CD4-positive, CD25-positive, alpha-beta regulatory T cell (primary cell): ENCODE measurements at places on chromosomes 12 and 14. TPM values are rescaled to one million over a fixed set of nuclear protein-coding genes. Genes with fewer than 3 reads are reported as not detected.
A peak's percentile ranks its signal among the peaks of the same experiment; 100 is the strongest.

DNA sequence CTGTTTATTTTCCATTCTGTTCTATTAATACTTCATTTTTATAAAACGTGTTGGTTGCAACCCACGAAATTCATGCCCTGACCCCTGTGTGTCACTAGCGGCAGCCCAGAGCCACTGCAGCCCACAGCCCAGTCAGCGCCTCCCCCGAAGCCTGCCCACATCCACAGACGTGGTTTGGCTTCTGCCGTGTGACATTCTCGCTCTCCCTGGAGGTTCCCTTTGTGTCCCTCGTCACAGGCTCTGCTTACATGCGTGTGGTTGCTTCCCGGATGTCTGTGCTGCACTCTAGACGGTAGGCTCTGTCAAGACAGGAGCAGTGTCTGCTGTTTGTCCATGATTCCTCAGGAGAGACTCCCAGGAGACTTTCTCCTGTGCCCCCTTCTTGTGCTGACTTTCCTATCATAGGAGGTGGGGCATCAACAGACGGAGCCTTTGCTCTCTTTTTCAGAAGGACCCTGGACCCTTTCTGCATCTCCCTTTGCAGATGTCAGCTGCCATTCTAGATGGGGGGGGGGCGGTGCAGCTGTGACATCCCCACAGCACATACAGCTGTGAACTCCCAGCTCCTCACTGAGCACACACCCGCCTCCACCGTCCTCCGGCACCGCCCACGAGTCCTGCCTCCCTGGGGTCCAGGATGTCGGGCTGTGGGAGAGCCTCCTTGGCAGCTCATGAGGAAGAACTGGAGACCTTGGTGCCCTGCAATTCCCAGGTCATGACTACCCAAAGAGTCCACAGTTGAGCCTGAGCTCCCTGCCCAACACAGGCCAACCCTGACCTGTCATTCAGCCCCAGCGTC, 36.8 kb upstream of the PIWIL1 start:
- no peak for DNase-seq

GRCh38 chr14:77319422-77319821, 1.3 kb downstream of the POMT2 start:
- DNase-seq, result no peak

GRCh38 chr14:52342849-52343596, 28.9 kb downstream of the PTGER2 start:
- no peak for DNase-seq

- no peak for DNase-seq
Measured at GRCh38 chr12:71646512-71646911, 17.1 kb downstream of the ZFC3H1 start.

DNA sequence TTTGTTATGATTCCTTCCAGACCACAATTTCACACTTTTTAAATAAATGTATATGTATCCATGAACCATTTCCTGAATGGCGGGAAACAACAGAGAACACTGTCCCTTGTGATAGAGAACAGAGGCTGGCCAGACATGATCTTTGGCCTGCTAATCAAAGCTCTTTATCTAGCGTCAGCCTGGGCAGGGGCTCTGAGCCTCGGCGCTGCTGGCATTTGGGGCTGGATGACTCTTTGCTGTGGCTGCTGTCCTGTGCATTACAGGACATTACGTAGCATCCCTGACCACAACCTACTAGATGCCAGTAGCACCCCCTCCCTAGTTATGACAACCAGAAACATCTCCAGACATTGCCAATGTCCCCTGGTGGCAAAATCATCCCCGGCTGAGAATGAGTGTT, 77.7 kb downstream of the DNAH10 start:
- no peak for DNase-seq

- DNase-seq, result peak; percentile 84
Measured at GRCh38 chr12:14394317-14395073, 29.0 kb downstream of the ATF7IP start.

DNA sequence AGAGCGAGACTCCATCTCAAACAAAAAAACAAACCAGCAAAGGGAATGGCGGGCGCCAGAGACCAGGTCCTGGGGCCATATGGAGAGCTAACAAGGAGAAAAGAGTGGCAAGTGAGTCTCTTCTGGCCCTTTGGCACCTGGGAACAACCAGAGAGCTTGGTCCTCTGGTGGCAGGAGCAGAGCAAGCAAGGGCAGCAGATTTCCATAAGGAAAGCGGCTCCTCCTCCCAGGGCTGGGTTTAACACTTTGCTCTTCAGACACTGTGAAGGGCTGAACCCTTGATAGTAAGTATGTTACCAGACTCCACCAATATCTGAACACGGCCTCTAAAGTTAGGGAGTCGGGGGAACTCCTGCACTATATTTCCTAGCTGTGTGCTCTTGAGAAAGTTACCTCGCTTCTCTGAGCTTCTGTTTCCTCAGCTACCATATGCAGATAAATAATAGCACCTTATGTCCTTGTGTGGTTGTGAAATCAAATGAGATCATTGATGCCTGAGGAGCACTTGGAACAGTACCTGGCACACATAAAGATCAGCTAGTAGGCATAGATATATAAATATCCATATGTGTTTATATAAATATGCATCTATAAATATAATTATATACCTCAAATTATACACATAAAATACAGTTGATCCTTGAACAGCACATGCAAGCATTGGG, 33.4 kb upstream of the PLEKHG6 start:
- DNase-seq, result no peak

DNA sequence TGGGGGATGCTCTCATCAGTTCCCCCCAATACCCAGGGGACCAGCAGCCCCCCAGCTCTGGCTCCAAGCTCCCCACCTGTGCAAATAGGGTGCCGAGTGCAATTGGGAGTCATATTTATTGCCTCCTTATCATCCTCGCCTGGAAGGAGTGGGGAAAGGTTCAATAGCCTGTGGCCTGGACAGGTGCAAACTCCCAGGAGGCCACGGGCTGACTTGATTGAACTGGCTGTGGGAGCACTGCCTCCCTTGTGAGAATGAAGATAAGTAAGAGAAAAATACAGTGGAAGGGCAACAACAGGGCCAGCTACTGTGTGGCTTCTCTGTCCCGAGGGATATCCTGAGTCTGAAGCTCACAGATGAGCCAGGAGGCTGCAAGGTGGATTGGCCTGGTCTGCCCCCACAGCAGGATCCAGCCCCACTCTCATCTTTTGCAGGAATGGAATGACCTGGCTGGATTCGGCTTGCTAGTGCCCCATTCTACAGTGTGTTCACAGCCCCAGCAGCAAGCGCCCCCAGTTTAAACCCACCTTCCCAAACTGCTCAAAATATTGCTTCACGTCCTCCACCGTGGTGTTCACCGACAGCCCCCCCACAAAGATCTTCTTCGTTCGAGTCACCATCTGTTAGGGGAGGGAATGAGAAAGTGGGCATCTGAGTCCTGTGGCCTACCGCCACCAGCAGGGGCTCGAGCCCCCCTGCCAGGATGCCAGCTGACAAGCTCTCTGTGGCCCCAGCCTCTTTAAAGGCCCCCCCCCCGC, 6.3 kb downstream of the MSI1 start:
- no peak for DNase-seq

GRCh38 chr12:41769810-41770209, 374.9 kb downstream of the GXYLT1 start:
- DNase-seq, result peak; percentile 72

DNA sequence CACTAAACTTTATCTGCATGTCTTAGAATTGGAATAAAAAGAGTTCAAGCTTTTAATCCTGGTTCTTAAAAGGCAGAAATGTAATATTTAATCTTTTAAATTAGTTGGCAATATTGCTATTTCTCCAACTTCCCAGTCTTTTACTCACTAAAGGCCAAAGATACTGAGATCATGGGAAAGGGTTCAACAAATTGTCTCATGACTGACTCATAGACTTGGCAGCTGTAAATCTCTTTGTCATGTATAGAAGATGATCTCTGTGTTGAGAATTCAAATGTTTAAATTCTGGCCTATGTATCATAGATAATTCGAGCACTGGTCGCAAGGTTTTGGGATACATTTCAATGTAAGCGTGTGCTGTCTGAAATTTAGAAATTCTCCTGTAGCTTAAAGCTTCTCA, 40.1 kb upstream of the STRAP start:
- no peak for DNase-seq

GRCh38 chr12:27769142-27769673, 10.8 kb upstream of the KLHL42 start:
- DNase-seq, result no peak

GRCh38 chr12:114760151-114760877, 76.3 kb upstream of the TBX3 start:
- DNase-seq, result no peak

GRCh38 chr14:24858052-24858451, 191.9 kb downstream of the STXBP6 start:
- no peak for DNase-seq

- DNase-seq, result no peak
Measured at GRCh38 chr14:89178800-89179535, 238.1 kb downstream of the FOXN3 start.

- no peak for DNase-seq
Measured at GRCh38 chr14:74856366-74856765, 19.6 kb downstream of the PROX2 start.

- DNase-seq, result no peak
Measured at GRCh38 chr12:2248901-2249381, 196.2 kb downstream of the CACNA1C start.

DNA sequence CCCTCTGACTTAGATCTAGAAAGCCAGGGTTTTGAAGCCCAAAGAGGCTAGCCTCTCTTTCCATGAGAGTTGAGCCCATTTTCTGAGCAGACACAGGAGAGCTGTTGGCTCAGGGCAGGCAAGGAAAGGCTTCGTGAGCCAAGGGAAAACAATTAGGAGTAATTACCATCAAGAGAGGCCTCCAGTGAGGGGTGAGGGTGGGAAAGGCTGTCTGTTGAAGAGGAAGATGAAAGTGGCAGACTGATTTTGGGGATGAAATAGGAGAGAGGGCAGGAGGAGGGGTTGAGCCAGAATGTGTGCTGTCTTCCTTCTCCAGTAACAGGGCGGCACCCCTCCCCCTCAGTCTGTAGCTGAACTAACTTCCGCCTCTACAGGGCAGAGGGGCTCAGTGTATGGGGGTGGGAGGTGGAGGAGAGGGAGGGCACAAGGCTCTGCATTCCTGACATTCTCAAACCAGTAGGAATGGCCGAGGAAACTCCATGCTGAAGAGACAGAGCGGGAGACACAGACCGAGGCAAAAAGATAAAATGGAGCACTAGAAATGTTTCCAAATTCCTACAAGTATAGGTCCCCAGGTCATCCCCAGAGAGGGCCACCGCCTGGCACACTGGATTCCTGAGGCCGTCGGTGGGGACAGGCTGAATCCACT, 33.1 kb upstream of the COL2A1 start:
- DNase-seq, result no peak

DNA sequence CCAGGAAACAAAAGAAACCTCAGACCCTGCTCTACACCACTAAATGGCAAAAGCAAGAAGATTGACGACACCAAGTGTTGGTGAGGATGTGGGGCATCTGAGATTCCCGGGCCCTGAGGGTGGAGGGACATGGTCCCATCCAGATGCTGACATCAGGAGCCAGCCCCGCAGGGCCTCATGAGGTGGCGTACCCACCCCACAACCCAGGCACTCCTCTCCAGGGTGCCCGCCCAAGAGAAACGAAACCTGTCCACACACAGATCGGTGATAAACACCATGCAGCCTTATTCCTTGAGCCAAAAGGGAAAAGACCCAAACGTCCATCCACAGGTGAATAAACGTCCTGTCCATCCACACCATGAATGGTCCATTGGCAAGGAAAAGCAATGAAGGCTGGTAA, 54.8 kb upstream of the C14orf180 start:
- DNase-seq, result no peak

GRCh38 chr14:104442107-104442551, 137.4 kb upstream of the C14orf180 start:
- DNase-seq, result no peak

- no peak for DNase-seq
Measured at GRCh38 chr14:61621444-61621843, 73.9 kb upstream of the HIF1A start.

DNA sequence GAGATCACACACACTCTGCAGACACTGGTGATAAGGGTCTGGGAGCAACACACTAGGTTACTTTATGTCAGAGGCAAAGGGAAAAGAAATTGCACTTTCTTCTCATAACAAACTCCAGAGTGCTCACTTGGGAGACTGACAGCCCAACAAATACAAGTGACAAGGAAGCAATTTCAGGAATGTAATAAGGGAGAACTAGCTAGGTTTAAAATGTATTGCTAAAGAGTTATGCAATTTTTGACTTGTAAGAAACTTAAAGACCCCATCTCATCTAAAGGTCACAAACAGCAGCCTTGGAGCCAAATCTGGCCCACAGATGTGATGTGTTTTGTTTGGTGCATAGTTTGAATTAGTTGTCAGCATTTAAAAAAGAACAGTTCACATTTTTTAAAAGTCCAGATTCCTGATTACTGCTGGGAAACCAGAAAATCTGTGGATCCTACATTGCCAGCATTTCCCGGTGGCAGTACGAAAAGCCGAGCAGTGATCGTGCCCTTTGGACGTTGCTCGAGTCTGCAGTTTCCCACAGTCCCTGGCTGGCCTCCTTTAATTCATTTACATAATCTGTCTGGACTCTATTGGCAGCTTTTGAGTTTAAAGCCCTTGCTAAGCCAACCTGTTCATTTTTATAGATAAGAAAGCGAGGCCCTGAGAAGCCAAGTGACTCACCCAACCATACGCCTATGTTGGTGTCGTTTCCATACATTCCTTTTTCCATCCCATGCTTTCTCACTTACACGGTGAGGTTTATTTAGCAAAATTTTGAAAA, 42.0 kb upstream of the ETV6 start:
- no peak for DNase-seq

DNA sequence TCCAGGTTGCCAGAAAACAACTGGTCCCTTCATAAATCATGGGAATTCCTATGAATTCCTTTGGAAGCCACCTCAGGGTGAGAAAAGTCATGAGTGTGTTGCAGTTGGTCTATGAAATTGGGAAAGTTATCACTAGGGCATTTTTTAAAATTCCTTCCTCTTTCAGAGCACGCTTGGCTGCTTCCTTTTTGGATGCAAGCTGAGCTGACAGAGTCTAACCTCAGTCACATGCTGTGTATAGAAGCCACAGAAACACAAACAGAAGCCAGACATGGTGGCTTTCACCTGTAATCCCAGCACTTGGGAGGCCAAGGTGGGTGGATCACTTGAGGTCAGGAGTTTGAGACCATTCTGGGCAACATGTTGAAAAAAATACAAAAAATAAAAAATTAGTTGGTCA, 21.7 kb upstream of the HELB start:
- DNase-seq, result no peak

DNA sequence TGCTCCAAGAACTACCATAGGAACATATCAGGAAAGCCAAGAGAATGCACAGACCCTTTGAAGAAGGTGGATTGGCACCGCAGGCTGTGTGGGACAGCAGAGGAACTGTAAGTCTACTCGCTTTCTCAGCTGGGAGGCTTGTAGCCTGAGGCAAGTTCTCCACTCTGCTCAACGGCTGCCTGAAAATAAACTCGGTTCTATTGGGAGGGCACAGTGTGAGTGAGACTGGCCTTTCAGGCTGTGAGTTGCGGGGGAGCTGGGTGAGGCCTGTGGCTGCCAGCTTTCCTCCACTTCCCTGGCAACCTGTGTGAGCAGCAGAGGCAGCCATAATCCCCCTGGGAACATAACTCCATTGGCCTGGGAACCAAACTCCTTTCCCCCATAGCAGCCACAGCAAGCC, 132.1 kb downstream of the ANKS1B start:
- DNase-seq, result no peak

The PLEKHG7 gene
- total RNA-seq, result 0.89 TPM

The DAO gene
- not detected for total RNA-seq

The KIF26A gene
- 0.07 TPM for total RNA-seq

The MYRFL gene
- not detected for total RNA-seq

The TEX22 gene
- total RNA-seq, result 3.1 TPM

The MYO1A gene
- 0.32 TPM for total RNA-seq

The TMED10 gene
- 128 TPM for total RNA-seq

The SMOC1 gene
- not detected for total RNA-seq

The MYH7 gene
- not detected for total RNA-seq
